ENCODE measurements at places on chromosomes 3 and 15.

- DNase-seq, result no peak
Observed at GRCh38 chr15:70963199-70963598, 70.6 kb downstream of the LRRC49 start.

- no peak for DNase-seq
Observed at GRCh38 chr3:196749125-196749524, 9.5 kb downstream of the PAK2 start.

DNA sequence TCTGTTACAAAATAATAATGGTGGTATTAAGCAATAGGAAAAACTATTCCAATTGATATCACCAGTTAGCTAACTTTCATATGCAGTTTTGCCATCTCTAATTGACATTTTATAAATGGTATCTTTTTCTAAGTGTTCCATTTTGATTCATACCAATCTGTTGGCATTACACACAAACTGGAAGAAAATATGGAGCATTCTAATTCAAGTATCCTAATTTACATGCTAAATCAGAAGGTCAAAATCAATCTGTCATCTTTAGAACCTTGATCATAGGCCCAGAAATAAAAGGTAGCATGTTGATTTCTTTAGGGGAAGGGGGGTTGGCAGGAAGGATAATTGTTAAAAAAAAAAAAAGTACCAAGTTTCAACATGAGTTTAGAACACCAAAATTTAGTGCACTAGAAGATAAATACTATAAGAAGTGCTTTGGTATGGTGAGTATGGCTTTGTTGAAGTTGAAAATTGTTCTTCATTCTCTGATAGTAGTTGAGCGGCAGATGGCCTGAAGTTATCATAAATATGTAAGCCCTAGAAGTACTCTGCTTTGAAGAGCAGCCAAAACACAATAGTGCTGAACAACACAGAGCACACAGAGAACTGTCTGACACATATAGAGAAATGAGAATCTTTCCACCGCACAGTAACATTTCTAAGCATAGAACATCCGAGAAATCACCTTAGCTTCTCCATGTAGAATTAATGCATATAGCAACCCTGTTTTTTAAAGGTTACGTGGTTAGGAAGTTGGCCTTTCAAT, 130.1 kb downstream of the TAFA4 start:
- no peak for DNase-seq

DNA sequence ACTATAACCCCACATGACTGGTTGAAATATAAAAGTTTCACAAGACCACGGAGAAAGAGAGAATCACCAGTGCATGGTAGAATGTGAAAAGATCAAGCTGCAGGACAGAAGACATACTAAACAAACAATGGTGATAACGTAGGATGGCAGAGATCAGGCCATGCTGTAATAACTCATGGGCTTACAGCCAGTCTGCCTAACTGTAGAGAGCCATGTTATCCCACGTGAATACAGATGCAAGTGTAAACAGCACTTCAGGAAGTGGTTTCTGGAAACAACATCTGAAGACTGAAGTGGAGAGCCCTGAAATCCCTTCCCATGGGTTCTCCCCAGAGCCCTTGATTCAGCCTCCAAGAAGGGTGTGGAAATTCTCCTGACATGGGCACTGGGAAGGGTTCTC, 103.2 kb upstream of the SLCO2A1 start:
- no peak for DNase-seq

Data from right forelimb (tissue), 1 donor.